T-helper 1 cell (primary cell): ENCODE measurements at places on chromosomes 3 and 15.

- DNase-seq, result no peak
Measured at GRCh38 chr3:27025718-27026117, 343.5 kb downstream of the NEK10 start.

DNA sequence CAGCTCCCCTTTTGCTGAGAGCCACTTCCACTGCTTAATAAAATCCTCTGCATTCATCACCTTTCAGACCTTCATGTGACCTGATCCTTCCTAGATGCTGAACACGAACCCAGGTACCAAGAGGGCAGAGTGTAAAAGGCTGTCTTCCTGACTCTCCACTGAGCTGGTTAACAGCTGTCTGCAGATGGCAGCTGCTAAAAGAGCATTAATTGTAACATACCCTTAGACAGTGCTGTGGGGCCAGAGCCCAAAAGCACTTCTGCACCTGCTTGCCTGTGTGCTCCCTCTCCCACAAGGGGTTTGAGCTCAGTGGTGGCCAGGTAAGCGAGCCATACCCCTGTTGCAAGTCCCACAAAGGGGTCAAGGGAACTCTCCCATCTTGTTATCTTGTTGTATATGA, 187.3 kb downstream of the UBE2E2 start:
- no peak for DNase-seq

- no peak for DNase-seq
Measured at GRCh38 chr3:131283862-131284261, 97.7 kb upstream of the NUDT16 start.

DNA sequence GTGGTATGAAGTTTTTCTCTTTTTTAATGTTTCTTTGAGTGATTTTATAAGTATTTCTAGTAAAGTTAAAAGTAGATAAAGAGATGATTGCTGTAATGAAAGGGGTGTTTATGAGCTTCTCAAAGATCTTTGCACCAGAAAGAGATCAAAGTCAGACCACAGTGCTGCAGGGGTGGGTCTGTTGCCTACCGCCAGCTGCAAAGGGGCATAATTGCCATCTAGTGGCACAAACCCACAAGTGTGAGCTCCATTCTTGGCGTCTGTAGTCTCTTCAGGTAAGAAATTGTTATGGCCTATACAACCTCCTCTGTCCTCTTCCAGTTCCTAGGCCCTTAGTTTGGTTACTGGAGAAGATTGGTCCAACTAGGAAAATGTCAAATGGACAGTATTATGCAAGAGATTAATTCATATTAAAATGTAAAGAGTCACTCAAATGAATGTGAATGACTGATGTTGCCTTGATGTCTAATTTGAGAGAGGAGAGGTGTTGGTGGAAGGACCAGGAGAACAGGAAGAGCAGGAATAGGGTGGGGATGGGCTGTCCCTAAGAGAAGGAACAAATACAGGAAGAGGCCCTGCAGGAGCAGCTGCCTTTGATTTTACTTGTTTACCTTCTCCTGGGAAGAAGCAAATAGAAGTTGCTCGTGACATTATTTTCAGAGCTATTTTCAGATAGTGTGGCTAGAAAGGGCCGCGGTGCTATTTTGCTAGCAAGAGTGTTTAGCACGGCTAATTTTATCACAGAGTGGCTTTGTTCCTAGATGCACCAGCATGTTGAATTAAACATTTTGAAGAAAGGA, 53.0 kb upstream of the GSK3B start:
- no peak for DNase-seq

DNA sequence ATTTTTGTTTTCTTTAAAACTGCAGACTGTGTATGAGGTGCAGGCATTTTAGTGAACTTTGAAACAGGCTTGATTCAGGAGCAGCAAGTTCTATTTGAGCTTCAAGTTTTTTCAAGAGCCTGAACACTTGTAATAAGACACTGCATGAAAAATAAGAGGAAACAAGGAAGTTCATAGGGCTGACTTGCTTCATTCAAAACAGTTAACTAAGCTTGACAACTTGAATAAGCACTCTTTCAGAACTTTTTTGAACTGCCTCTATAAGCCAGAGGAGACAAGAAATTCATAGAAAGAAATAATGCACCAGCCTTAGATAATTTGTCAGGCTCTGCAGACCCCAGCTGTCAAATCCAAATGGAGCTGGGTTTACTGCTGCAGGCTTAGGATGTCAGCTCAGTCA, 130.2 kb downstream of the SSR3 start:
- DNase-seq, result no peak

DNA sequence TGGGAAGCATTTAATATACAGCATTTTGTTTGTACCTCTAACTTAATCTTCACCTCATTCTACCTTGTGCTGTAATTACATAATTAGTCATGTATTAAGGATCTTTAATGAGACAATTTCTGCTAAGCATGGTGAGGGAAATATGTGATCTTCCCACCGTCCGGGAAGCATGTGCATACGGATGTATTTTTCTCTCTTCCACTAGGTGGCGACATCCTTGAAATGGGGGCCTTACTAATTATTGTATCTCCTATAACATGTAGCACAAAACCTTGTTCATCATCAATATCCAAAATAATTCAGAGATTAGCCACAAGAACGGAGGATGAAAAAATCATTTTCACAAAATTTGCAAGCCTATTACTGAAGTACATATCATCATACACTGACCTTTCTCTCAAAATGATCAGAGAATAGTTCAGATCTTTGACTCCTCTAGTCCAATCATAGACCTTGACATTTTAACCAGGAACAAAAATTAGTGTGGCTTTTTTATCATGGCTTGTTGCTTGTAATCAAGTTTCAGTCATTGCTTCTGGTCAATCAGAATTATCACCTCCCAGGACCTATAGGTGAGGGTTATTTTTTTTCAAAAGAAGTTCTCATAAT, 148.9 kb upstream of the GBE1 start:
- no peak for DNase-seq

DNA sequence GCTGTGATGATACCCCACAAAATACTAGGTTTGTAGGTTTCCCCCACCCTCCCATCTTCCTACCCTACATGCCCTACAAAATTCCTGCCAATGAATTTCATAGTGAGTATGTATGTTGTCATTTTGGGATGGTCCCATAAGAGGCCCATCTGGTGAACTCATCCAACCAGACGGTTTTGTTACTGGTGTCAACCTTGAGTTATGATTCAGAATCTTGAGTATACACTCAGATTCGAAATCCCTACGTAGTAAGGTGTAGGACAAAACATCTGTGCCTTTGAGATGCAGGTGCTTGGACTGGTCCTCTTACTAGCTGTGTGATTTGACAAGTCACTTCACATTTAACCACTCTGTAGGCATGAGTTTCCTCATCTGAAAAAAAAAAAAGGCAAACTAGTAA, 3.6 kb downstream of the SIAH2 start:
- DNase-seq, result no peak

- DNase-seq, result no peak
Measured at GRCh38 chr3:195075199-195075940, 195.6 kb downstream of the XXYLT1 start.

GRCh38 chr3:142028243-142028777, 121.0 kb downstream of the TFDP2 start:
- DNase-seq, result peak; percentile 18

GRCh38 chr3:16290007-16290826, 25.2 kb downstream of the OXNAD1 start:
- peak; percentile 24 for DNase-seq

DNA sequence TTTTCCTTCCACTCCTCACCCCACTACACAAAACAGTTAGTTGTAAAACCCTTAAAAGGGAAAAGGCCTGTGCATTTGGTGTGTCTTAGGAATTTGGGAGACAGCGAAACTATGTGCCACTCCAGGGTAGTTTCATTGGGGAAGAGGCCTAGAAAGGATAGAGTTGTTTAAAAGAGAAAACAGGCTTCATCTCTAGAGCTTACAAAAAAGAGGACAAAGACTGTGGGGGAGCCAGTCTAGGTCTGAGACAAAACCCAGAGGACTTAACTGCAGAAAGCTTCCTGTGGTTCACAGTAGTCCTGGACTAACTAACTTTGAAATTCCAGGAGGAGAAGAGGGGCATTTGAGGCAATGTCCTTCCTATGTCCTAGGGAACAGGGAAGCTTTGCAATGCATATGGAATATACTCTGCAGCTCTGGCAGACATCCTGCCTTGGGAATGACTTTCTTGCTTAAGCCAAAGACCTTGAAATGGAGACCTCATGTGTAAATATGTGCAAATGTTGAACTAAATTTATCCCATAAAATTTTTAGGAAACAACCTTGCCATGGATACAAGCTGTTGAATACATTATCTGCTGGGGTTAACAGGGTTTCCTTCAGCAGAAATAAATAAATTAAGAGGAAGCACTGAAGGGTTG, 159.4 kb downstream of the LSAMP start:
- DNase-seq, result no peak

DNA sequence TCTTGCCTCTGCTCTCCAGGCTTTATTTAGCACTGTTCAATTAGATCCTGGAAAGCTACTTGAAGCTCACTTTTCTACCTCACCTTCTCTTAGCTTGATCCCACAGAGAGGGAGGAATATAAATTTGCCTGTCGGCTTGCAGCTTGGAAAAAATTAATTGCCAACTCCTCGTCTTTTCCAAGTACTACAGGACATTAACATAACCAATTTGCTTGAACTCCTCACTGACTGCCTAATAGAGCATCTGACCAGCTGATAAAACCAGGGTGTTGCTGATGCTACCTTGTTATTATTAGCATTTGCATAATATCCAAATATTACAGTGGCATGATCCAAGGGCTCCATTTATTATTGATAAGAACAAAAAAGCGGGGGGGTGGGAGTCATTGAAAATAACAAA, 561.8 kb downstream of the MCTP2 start:
- no peak for DNase-seq

DNA sequence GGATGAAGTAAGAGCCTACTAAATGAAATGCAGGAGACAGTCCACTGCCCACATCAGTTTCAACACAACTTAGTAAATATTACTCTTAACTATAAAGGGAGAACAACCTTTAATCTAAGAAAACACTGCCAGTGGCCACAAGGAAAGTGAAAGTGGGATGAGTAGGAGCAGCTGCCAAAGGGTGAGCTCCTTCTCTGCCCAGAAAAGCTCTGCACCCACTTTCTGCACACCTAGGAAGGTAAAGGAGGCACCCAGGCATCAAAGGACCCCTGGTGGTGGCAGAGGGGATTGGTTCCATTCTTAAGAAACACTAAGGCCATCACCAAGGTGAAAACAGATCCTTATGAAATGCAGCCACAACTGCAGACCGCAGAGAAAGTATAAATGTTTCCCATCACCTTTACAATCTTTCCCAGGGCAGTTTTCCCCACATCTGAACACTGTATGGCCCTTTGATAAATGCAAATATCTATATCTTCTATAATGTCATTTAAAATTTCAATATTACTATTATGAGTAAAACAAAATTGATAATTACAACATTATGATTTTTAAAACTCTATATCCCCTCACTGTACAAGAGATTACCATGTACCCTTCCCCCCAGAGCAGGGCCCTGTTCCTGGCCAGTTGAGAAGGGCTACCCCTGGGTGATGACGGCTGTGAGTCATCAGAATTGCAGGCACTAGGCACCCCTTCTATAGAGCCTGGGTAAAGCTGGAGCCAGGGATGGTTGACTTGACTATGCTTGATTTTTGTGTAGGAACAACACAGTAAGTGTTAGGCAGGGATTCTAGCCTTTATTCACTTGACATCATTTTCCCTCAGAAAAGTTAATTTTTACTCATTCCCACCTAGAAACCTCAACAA, 92.0 kb downstream of the SNRK start:
- DNase-seq, result peak; percentile 27

DNA sequence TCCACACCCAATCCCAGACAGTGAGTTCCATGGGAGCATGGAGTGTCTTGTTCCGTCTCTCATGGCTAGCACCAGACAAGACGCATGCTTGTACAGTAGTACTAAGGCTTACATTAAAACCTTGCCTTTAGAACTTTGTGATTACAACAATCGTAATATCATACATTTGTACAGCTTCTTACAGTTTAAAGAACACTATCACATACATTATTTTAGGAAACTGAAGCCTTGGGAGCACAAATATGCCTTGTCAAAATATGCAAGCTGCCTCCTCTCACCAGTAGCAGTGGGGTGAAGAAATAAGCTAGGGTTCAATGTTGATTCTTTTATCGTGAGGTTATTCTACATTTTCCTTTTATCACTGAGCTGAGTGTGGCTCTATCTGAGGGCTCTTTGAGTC, 36.8 kb downstream of the ADAMTSL3 start:
- no peak for DNase-seq

GRCh38 chr3:117752984-117753717, 1043.6 kb downstream of the TUSC7 start:
- DNase-seq, result no peak

DNA sequence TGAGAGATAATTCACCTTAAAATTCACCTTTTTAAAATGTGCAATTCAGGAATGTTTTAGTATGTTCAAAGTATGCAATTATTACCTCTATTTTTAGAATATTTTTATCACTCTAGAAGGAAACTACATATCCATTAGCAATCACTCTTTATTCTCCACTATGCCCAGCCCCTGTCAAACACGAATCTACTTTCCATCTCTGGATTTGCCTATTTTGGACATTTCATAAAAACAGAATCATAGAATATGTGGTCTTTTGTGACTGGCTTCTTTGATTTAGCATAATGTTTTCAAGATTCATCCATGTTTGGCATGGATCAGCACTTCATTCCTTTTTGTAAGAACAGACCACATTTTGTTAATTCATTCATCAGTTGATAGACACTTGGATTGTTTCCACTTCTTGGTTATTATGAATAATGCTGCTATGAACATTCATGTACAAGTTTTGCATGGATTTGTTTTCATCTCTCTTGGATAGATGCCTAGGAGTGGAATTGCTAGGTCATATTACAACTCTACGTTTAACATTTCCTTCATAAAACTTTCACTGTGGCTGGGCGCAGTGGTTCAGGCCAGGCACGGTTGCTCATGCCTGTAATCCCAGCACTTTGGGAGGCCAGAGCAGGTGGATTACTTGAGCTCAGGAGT, 12.7 kb downstream of the HMCES start:
- DNase-seq, result no peak

- no peak for DNase-seq
Measured at GRCh38 chr15:65630760-65631159, 9.0 kb downstream of the SLC24A1 start.

GRCh38 chr3:20080956-20081554, 40.8 kb downstream of the KAT2B start:
- no peak for DNase-seq

GRCh38 chr3:73786321-73786807, 161.6 kb upstream of the PDZRN3 start:
- DNase-seq, result no peak

DNA sequence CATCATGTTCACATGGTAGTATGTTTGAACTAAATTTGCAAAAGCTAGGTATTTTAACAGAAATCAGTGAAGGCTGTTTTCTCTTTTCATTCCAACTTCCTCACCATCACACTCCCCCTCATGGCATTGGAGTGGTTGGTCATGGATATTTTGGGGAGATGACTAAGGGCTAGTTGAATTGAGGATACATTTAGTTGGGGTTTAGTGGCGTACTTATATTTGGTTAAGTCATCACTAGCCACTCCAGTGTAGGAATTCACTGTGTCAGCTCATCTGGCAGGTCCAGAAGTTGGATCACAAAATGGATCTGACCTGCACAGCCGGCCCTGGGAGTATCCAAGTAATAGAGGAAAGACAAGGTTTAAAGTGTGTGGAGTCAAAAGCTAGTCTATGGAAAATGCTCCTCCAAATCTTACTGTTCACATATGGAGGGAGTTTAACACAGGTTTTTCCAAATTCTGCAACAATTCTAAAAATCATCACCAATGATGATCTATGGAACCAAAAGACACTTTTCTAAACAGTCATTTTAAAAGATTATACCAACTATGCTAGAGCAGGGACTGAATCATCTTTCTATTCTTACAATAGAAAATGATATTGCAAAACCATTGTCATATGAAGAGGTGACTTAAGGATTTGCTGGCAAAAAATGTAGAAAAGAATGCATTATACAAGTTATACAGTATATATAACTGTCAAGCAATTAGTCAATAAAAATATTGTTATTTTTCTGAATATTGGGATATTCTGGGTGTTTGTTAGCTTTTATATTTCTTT, 247.8 kb upstream of the PEX5L start:
- DNase-seq, result no peak
